ENCODE measurements at places on chromosomes 4 and X.

DNA sequence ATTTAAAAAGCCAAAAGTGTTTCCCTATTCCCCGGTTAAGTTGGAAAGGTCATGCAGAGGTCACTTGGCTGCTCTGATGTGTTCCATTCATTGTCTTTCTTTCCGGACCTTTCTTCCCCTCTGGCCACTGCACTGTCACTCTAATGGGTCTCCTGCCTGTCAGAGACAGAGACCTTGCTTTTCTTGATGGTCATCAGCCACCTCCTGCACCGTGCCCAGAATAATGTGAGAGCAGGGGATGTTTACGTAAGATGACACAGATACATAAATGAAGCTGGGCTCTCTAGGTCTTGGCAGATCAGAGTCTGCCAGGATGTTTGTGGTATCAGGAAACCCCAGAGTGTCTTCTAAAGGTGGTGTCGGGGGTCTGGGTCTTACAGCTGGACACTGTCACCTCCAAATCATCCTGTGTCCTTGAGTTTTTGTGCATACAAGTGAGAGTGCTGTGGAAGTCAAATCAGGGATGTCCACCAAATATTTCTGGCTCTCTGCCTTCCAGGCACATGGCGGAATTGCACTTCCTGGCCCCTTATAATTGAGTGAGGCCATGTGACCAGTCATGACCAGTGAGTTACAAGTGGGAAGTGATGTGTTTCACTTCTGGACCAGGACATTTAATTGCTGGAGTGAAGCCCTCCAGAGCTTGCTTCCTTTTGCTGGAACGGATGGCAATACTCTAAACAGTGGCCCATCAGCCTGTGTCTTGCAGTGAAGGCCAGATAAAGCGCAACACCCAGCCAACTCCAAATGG, 130.6 kb upstream of the ATP6AP2 start:
- DNase-seq = no peak

- DNase-seq = no peak
Observed at GRCh38 chrX:39577206-39577984, 520.4 kb downstream of the BCOR start.

DNA sequence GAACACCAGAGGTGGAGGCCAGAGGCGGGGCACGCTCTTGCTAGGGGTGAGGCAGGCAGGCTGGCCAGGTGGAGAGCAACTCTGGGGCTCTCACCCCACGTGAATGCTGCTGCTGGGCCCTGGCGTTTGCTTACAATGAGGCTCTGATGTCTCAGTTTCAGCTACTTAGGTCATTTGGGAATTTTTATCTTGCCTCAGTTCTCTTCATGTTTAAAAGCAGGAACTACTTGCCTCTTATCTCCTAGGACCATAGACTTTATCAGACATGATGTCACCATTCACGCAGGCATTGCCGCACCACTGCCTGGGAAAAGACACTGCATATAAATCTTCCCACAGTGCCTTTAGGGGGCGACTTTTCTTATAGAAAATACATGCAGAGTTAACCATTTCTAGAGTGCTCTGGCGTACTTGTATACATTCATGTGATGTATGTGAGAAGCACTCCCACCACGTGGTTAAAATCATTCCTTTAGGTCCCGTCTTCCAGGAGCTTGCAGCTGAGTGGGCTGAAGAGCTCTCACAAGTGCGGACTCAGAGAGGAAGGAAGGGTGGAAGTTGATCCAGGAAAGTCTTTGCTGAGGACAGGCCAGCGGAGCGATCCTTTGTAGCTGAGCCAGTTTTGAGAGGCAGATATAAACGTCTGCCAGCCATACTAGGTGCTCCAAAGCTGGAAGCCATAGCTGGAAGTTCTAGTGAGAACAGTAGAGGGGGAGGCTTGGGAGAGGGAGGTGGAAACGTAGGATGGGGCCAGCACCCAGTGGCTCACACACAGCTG, 84.3 kb upstream of the CLDN34 start:
- no peak for DNase-seq

GRCh38 chr4:88623097-88623496, 30.8 kb downstream of the HERC3 start:
- no peak for DNase-seq

DNA sequence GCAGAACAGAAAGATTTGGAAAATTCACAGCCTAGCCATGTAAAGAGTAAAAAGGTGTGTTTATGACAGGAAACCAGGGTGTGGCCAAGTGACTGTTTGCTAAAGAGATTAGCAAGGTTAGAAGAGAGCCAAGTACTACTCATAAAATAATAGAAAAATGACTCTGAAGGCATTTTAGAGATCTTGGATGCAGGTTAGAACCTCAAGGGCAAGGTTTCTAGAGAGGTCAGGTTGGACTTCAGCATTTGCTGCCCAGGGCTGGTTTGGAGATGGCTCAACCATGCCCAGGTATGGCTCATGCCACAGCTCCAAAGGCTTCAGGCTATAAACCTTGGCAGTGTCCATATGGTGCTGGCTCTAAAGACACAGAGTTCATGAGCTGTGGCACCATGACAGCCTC, 40.6 kb upstream of the ADGRA3 start:
- no peak for DNase-seq

- no peak for DNase-seq
Observed at GRCh38 chr4:19844446-19844845, 407.3 kb upstream of the SLIT2 start.

- DNase-seq = no peak
Observed at GRCh38 chr4:161317000-161317399, 846.8 kb downstream of the FSTL5 start.

DNA sequence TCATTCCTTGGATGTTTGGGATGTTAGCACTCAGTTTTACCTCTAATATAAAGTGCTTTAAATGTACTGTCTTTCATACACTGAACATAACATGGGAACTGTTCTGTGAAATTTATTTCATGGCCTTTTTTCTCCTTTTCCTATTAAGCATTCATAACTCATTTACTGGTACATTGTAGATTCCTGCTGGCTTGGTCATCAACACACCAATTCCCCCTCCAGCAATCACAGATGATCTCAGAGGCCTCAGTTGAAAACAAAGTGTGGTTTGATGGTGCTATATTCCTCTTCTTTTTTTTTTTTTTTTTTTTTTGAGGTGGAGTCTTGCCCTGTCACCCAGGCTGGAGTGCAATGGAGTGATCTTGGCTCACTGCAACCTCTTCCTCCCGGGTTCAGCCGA, 61.9 kb upstream of the FAM47B start:
- DNase-seq = no peak

DNA sequence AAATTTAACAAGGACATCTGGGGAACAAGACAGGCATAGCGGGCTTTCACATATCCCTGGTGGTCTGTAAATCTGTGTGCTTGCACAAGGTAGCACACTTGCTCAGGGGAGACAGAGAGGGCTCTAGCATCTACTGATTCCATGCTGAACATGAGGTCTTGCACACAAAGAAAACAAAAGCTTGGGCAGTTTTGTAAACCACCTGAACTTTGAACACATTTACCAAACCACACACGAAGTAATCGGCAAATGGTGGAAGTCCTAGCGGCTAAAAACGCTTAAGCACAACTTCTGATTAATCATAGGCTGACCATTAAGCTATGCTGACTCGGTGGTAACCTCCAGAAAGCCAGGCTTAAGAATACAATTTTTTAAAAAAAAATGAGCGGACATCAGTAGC, 52.8 kb downstream of the AKAP4 start:
- DNase-seq = no peak

DNA sequence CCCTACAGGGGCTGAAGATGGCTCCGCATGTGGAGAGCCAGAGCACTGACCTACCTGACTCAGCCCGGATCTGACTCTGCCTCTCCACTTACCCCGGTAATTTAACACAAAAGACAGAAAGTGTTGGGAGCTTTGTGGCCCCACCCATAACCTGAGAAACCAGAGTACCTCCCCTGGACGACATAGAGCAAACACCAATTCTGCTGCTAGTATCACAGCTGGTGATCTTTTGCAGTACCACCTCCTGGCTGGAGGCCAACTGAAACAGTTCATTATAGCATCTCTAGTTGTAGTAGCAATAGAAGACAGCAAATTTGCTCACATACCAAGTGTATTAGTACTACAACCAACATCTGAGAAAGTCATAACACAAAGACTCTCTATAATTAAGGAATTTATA, 443.9 kb downstream of the KLHL4 start:
- DNase-seq = no peak

All from stimulated activated CD8-positive, alpha-beta memory T cell treated with anti-CD3 and anti-CD28 coated beads, Interleukin-2, amount 100 ng/mL, for 1 hour (primary cell).